Amygdala (tissue), 56 donors: ENCODE measurements at places on chromosomes 3 and 15.

DNA sequence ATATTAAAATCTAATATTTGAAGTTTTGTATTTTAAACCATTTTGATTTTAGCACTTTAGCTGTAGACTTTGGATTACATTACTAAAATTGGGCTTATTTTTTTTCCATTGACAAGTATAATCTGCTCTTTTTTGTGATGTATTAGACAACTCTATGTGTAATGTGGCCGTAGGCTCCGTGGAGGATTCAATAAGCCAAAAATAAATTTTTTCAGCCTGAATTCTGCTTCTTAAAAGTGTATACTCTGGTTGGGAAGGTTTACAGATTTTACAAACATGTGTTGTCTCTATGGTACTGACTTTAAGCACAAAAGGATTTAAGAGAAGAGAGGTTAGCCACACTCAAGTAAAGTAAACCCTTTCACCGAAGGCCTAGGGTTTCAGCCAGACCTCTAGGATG, 110.8 kb downstream of the PLCL2 start:
- no peak for DNase-seq

DNA sequence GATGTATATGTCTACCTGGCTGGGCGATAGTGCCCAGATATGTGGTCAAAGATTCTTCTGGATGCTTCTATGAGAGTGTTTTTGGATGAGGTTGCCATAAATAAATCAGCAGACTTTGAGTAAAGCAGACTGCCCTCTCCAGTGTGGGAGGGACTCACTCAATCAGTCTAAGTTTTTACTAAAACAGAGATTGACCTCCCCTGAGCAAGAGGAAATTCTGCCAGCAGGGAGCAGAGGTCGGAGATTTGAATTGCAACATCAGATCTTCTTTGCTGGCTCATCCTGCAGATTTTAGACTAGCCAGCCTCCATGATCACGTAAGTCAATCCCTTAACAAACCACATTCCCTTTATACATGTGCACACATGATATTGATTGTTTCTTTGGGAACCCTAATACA, 300.9 kb downstream of the MCTP2 start:
- no peak for DNase-seq

- DNase-seq: no peak
These were observed 388.0 kb downstream of the FOXP1 start for GRCh38 chr3:71195492-71195891.

GRCh38 chr15:31367021-31367729, 40.5 kb downstream of the KLF13 start:
- DNase-seq: no peak

DNA sequence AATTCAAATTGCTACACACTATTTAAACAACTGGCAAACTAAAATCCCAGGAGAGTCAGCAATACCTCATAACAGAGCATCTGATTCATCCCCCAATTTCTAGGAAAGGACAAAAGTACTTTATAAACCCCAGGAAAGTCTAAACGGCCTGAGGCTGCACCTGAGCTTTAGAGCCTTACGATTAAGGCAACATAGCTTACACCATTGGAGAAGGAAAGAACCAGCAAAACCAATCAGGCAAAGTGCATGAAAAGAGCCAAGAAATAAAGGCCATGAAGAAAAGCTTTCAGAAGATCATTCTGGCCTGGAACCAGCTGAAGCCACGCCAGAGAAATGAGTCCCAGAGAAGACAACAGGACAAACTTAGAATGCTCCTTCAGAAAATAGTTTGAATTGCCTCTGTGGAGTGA, 48.1 kb downstream of the PTPN9 start:
- DNase-seq: no peak

- no peak for DNase-seq
These were observed 82.8 kb downstream of the CHL1 start for GRCh38 chr3:279325-279724.
